ENCODE measurements at places on chromosomes 3 and 15.

DNA sequence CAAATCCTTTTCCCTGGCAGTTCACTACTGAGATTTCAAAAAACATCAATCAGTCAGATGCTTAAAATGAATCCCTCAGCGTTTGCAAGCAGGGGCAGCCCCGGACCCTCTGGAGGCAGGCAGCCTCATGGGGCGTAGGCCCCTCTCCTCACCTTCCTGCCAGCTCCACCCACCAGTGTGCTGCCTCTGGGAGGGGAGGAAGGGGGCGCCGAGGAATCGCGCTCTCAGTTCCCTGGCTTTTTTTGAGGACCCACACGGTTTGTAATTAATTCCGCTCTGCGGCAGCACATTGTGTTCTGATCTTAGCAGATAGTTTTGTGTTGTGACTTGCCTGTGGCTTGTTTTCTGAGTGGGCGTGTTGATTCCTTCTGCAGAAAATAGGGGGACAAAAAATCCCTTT, 159.9 kb downstream of the KLF13 start:
- no peak for DNase-seq

DNA sequence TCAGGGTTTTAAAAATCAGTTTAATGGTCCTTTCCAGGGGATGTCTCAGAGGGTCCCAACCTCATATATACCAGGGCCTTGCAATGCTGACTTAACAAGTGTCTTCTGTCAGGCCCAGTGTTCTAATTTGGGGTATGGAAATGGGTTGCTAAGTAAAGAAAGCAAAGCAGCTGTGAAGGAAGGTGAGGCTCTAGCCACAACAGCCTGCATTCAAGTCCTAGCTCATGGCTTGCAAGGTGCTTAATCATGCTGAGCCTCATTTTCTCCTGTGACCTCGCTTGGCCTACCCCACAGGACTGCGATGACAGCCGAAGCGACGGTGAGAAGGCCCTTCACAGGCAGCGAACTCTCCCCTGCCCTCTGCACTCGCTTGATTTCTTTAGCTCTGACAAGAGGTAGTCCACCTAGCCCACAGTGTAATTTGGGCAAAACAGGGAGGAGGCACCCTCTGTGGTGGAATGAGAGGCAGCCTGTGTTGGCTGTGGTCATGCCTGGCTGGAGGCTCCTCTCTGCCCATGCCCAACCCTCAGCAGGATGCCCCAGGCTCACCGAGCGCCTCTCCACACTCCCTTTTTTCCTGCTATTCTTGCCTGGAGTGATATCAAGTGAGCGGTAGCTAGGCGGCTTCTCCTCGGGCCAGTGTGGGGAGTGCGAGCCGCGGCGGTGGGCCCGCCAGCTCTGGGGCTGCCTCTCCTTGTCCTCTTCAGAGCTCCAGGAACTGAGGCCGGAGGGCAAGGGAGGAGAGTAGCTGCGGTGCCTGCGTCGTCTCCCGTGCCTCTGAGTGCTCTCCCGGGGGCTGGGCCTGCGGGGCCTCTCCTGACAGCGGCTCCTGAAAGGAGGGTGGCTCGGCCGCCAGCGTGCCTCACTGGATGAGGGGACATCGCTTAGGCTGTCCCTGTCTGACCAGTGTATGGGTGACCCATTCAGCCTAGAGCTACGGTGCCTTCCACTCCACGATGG, 29.2 kb downstream of the ILDR1 start:
- DNase-seq, result no peak

- DNase-seq, result no peak
Observed at GRCh38 chr3:45241206-45241605, 15.1 kb upstream of the TMEM158 start.

DNA sequence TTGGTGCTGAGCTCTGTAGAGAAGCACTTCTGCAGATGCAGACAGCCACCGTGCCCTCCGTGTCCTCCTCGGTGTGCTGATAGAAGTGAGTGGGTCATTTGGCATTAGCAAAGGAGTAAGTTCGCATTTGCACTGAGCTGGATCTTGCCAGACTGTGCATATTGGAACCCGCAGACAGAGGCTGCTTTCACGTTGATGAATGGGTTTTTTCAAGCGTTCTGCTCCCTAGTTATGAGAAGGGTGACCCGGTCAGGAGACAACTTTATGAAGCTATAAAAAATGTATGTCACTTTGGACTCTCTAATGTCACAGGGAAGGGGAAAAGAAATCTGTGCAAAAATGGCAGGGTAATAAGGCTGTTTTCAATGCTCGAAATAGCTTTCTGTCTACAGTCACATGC, 739.4 kb downstream of the MCTP2 start:
- no peak for DNase-seq

- DNase-seq, result peak; percentile 77
Observed at GRCh38 chr3:53238051-53238850, 17.6 kb downstream of the TKT start.

GRCh38 chr3:144586382-144586781, 614.8 kb downstream of the DIPK2A start:
- DNase-seq, result no peak

- DNase-seq, result no peak
Observed at GRCh38 chr3:192207651-192208050, 519.7 kb downstream of the FGF12 start.

DNA sequence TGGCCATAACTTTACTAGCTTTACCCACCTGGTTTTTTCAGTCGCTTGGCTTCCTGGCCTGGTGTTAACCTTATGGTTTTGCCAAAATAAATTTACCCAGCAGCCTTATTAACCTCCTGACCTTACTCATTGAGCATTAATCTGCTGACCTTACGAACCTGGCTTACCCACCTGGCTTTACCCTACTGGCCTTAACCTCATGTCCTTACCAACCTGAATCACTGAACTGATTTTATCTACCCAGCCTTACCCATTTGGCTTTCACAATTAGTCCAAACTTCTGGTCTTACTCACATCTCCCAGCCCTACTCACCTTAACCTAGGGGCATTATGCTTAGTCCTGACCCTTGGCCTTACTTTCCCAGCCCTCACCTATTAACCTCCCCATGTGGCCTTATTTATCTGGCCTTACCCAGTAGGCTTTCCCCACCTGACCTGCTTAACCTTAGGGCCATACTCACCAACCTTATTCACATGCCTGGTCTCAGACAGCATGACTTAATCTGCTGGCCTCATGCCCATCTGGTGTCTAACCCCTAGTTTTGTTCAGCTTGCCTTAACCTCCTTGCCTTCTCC, 93.4 kb downstream of the IL12A start:
- no peak for DNase-seq

- DNase-seq, result no peak
Observed at GRCh38 chr3:58105196-58105595, 97.0 kb downstream of the FLNB start.

All from posterior vena cava (tissue), 2 donors.